Putamen (tissue), 1 donor: ENCODE measurements at places on chromosomes 12 and 14.

GRCh38 chr14:105141486-105142281 is 26.9 kb downstream of the JAG2 start:
- DNase-seq, result no peak

DNA sequence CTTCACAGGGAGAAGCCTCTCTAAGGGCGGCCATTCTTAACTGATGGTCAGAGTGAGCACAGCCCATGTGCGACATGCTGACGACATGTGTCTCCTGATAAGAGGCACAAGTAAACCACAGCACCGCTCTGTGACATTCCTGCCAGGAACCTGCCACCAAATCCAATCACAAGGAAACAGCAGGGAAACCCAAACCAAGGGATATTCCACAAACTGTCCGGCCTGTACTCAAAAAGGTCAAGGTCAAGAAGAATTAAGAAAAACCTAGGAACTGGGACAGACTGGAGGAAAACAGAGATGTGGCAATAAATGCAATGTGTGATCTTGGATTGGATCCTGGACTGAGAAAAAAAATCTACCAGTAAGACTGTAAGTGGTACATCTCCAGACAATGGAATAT is 91.9 kb downstream of the SYNE3 start:
- no peak for DNase-seq

GRCh38 chr14:102226356-102227125 is 78.4 kb downstream of the MOK start:
- DNase-seq, result no peak

DNA sequence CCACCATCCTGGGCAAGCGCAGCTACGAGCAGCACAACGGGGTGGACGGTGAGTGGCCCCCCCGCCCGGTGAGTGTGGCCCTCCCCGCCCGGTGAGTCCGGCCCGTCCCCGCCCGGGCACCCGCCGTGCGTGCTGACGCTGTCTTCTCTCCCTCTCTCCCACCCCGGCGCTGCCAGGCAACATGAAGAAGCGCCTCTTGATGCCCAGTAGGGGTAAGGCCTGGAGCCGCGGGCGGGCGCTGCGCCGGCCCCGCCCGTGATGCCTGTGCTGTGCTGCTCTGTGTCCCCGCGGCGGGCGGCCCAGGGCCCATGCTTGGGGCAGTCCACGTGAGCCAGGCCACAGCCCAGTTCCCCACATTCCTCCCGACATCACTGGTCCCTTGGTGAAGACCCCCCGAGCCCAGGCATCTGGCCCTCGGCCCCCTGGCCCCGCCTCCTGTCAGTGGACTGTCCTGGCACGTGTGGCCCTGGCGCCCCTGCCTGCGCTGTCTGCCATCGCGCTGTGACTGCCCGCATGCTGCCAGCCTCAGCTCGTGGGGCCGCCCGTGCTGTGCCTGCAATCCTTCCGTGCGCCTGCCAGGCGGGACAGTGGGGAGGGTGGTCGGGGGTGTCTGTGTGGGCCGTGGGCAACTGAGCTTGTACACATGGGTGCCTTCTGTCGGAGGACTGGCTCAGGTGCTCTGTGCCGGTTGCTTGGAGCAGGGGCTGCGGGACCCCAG is 7.9 kb upstream of the CRIP2 start:
- DNase-seq, result no peak

DNA sequence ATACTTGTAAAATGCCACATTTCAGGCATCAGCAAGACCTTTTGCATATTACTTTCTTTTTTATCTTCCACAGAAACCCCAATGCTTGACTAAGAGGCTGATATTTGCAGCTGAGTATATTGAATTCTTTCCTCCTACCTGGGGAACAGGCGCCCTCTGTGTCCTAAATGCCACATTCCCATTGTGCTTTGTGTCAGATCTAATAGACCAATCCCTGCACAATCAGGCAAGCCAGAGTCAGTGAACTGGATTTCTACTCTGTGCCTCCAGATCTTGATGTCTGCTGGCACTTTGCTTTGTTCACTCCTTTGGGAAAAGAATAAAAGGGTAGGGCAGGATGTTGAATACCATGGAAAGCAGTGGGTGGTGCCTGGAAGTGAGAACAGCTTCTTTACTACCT is 22.4 kb upstream of the TAS2R42 start:
- no peak for DNase-seq

- no peak for DNase-seq
These were observed 29.8 kb upstream of the CCT2 start for GRCh38 chr12:69555461-69555860.

- no peak for DNase-seq
These were observed 33.3 kb downstream of the ERG28 start for GRCh38 chr14:75627406-75627805.
